SK-MEL-5 (cell line): ENCODE measurements at places on chromosomes 3 and 15.

- DNase-seq, result no peak
Measured at GRCh38 chr3:151611419-151611818, 122.3 kb upstream of the AADACL2 start.

DNA sequence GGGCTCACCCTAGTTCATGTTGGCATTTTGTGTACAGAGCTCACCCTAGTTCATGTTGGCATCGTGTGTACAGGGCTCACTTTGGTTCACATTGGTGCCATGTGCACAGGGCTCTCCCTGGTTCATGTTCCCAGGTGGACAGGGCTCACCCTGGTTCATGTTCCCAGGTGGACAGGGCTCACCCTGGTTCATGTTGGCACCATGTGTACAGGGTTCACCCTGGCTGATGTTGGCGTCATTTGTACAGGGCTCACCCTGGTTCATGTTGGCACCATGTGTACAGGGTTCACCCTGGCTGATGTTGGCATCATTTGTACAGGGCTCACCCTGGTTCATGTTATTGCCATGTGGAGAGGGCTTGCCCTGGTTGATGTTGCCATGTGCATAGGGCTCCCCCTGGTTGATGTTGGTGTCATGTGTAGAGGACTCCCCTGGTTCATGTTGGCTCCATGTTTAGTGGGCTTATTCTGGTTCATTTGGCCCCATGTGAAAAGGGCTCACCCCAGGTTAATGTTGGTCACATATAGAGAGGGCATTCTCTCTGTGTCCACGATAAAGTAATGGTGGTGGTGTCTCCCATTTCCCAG lies 31.7 kb upstream of the NR2C2 start:
- DNase-seq, result peak; percentile 44

DNA sequence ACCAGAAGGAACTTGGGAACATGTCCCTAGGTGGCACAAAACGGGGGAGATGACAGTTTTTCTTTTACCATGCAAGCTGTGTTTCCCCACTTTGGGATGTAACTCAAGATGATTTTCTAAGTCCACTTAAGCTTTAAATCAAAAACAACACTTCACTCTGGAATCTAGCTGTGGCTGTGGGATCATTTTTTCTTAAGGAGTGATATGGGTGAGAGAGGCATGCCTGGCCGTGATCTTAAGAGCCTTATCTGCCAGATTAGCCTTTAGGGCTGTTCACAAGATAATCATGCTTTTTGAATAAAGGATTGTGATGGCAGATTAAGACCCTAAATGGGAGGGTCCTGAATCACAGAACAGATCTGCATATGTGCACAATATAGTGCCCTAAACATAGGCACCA lies 384.8 kb upstream of the SEMA6D start:
- no peak for DNase-seq

- DNase-seq, result no peak
Measured at GRCh38 chr3:39752751-39753150, 56.7 kb upstream of the MYRIP start.

- DNase-seq, result no peak
Measured at GRCh38 chr3:97687734-97688133, 76.8 kb upstream of the ARL6 start.

- DNase-seq, result no peak
Measured at GRCh38 chr3:46904303-46905212, 27.0 kb downstream of the PTH1R start.

DNA sequence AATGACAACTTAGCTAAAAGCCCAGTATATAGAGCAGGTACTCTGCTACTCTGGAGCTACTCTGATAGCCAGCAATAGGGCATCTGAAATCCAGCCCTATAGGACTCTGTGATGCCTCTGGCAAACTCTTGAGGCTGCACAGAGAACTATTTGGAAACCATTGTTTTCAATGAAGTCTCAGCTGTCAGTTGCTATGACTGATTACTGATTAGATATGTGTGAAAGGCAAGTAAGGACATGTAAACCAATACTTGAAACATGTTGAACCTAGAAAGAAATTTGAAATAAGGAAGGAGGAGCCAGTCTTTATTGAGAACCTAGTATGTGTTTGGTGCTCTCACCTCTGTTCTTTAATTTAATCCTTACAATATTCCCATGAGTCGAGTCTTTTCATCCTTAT lies 40.2 kb upstream of the CRTC3 start:
- DNase-seq, result no peak

GRCh38 chr15:38678281-38678680 lies 113.7 kb upstream of the RASGRP1 start:
- no peak for DNase-seq

GRCh38 chr15:28084547-28084946 lies 14.6 kb downstream of the OCA2 start:
- no peak for DNase-seq

DNA sequence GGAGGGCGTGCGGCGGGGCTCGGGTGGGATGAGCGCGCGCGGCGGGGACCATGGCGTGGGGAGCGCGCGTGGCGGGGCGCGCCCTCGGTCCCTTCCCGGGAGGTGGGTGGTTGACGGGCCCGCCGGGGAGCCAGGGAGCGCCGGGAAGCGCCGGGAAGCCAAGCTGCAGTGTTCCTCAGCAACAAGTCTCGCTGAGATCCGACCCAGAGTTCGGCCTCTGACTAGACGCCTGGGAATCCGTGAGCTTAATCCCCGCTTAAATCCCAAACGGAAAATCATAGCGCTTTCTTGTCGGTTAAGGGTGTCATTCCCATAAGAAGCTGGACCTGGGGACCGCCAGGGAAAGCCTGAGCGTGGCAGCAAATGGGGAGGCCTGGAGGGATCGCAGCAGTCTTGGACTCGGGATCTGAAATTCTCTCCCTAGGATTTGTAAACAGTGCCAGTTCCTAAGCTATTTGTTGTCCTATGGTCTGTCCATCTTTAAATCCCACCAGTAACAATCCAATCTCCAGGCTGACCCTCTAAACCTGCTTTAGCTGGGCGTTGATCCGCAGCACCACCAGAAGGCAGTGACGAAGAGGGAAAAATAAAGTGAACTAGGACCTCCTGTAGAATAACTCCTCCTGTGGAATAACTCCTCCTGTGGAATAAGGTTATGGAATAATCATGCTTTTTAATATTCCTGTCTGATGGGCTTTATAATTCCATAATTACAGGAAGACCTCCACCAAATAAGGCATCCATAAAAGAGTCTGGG lies 570 bp upstream of the NEDD4 start:
- peak; percentile 41 for DNase-seq

DNA sequence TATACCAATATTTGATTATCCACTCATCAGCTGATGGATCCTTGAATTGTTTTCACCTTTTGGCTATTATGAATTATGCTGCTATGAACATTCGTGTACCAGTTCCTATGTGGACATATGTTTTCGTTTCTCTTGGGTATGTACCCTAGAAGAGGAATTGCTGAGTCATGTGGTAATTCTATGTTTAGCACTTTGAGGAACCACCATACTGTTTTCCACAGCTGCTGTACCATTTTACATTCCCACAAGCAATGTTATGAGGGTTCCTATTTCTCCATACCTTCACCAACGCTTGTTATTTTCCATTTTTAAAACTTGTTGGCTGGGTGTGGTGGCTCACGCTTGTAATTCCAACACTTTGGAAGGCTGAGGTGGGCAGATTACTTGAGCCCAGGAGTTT lies 62.9 kb downstream of the RPLP1 start:
- DNase-seq, result no peak

DNA sequence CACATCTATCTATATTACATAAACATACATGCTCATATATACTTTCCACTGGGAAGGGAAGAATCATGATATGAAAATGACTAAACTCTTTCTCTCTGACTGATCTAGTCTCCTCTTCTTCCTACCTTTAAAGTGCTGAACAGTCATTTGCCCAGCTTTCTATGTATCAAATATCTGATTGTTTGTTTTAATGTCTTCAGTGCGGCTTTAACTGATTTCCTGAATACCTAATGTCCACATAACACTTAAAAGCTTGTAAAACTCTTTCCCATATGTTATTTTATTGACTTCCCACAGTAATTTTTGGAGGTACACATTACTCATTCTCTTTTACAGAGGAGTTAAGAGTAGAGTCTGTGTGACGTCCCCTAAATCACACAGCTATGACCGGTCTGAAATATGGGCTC lies 28.2 kb downstream of the CPOX start:
- DNase-seq, result no peak

DNA sequence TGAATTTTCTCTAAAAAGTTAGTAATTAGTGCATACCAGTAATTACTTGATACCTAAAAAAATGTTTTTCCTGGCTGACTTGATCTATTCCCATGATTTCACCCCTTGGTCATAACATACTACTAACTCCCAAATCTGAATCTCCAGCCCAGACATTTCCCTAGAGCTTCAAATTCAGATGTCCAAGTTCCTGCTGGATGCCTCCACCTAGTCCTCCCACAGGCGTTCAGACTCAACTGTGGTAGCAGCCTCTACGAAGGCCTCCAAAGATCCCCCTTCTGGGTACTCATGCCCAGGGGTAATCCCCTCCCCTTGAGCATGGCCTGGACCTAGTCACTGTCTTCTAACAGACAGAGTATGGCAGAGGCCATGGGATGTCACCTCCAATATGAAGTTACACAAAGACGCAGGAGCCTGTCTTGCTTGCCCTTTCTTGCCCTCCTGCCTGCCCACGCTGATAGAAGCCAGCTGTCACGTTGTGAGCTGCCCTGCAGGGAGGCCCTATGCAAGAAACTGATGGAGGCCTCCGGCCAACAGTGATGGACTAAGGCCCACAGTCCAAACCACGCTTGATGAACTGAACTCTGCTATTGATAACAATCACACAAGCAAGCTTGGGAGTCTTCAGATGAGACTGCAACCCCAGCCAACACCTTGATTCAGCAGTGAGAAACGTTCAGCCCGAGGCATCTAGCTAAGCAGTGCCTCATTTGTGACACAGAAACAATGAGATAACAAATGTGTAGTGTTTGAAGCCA lies 8.6 kb upstream of the FBN1 start:
- no peak for DNase-seq

GRCh38 chr3:66484106-66484844 lies 16.5 kb downstream of the LRIG1 start:
- DNase-seq, result no peak

DNA sequence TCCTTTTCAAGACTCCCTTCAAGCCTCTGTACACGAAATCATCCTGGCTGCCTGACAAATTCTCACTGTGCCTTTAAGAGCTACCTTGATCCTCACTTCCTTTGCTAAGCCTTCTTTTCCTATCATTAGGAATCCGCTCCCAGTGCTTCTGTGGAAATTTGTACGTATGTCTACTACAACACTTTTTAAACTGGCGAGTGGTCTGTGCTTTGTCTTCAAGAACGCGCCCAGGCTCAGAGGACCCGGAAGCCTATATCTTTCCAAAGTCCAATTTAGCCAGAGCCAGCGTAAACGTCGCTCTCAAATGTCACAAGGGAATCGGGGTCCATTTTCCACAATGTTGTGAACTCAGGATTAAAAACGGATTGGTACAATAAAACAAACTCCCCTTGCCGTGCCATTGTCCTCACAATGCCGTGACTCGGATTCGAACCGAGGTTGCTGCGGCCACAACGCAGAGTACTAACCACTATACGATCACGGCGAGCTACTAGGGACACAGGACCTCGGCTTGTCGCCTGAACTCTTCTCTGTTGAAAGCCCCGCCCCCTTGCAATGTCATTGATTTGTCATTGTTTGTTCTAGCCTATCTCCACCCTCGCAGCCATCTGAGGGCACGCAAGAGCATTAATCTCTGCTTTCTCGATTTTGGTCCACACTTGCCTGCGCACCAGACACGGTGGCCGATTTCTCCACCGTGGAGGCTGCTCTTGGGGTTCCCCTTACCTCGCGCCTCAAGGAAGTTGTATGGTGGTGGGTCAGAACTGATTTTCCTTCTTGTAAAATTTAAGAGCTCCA lies 12.4 kb upstream of the SHF start:
- peak; percentile 96 for DNase-seq

- DNase-seq, result no peak
Measured at GRCh38 chr3:55380561-55380960, 106.5 kb downstream of the WNT5A start.

- peak; percentile 49 for DNase-seq
Measured at GRCh38 chr3:139455855-139456254, 20.5 kb downstream of the RBP2 start.

- peak; percentile 76 for DNase-seq
Measured at GRCh38 chr3:141452045-141452444, 34.8 kb upstream of the RASA2 start.

DNA sequence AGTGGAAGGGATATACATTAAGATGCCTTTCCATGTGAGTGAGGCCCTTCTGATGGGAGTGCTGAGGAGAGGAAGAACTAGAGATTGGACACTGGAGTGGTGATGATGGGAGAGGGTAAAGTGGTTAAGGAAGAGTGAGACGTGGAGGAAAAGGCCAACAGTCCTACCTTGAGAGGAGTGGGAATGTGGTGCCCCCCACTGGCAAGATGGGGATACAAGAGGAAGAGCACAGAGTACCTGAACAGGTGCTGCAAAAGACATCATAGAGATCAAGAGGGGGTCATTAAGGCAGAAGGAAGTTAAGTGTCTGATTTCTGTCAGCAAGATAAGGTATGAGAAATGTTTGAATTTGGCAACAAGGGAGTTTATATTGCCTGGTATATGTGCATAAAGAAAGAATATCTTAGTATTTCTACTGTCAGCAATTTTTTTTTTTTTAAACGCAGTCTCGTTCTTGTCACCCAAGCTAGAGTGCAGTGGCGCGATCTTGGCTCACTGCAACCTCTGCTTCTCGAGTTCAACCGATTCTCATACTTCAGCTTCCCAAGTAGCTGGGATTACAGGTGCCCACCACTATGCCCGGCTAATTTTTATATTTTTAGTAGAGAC lies 34.0 kb downstream of the ARIH2 start:
- peak; percentile 51 for DNase-seq

- DNase-seq, result no peak
Measured at GRCh38 chr15:70033529-70034140, 64.1 kb downstream of the TLE3 start.

- no peak for DNase-seq
Measured at GRCh38 chr15:95609096-95609495, 721.4 kb upstream of the NR2F2 start.

- DNase-seq, result peak; percentile 5
Measured at GRCh38 chr3:148716657-148717056, 19.0 kb downstream of the AGTR1 start.

DNA sequence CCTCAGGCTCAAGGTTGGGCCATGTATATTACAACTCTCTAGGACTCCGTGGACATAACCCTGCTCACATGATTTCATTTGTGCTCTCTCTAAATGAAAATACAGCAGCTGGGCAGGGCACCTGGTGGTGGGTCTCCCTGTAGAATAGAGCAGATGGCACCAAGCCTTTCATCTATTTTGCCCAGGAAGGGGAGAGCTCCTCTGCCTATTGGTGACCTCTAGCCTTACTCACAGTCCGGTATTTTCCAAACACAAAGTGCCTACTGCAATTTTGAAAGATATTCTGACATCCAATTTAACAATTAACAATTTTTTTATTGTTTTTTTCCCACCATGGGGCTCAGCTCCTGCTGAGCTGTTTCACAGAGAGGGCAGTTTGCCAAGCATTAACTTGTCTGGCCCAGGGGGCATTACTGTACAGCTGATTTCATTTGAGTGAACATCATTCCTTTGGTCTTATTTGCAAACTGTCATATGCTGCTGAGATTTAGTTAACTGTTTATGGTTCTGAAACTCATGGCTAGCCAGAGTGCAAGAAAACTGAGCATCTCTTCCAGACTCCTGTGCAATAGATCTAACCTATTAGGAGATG lies 474.0 kb downstream of the EPHB1 start:
- DNase-seq, result no peak

- DNase-seq, result no peak
Measured at GRCh38 chr3:51673181-51673801, 2.2 kb downstream of the TEX264 start.
